ENCODE measurements at places on chromosomes 16 and 17. TPM values are rescaled to one million over a fixed set of nuclear protein-coding genes. Genes with fewer than 3 reads are reported as not detected.
A peak's percentile ranks its signal among the peaks of the same experiment; 100 is the strongest.

Gene ITGA2B
- total RNA-seq: 1.2 TPM

Gene ACSM2A
- total RNA-seq: not detected

Gene KRTAP1-1
- total RNA-seq: not detected

DNA sequence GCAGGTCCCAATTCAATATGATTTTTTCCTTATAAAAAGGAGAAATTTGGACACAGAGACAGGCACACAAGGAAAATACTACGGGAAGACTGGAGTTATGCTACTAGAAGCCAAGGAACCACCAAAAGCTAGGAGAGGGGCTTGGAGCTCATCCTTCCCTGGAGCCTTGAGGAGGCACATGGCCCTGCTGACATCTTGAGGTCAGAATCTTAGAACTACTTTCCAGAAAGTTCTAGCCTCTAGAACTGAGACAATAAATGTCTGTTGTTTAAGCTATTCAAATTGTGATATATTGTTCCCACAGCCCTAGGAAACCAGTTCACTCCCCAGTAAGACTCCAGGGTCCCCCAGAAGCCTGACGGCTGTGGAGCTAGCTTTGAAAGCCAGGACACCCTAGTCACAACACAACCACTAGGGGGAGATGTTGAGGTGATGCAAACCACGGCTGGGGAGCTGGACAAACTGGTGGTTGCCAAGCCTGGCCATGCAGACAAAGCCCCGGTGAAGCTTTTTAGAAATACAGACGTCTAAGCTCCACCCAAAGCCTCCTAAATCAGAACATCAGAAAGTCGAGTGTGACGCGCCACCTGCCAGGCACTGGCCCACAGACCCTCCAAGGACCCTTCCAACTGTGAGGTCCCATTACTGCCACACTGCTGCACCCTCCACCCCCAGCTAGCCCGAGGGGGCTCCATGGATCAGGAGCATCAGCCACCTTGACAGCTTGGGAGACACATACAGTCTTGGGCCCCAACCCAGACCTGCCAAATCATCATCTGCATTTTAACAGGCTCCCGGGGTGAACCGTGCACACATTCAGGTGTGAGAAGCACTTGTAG is 106.4 kb downstream of the SLC39A11 start:
- peaks cover 3% of the 10 kb centered on the region for H3K4me1 ChIP-seq
- H3K36me3 ChIP-seq: peaks cover 2% of the 10 kb centered on the region
- peak; percentile 40 for DNase-seq
- peaks cover 77% of the 10 kb centered on the region for H3K27me3 ChIP-seq

DNA sequence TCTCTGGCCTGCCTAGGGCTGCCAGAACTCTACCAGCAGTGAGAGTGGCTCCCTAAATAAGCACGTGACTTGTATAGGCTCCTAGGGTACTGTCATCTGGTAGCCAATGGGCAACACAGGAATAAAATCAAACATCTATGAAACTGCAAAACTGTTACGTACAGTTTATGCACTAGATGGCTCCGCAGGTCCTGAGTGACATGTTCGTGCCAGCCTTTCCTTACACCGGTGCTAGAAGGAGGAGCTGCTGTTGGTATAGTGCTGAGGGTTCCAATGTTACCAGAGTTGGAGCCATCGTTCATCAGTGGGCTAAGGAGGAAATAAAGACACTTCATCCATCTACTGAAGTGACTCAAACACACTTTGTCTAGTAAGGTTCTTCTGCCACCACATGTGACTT is 63.2 kb upstream of the TRAP1 start:
- DNase-seq: no peak
- H3K27me3 ChIP-seq: no peaks in the 10 kb centered on the region
- no peak overlapping the region for H3K4me3 ChIP-seq
- peaks cover 4% of the 10 kb centered on the region for H3K4me1 ChIP-seq
- H3K27ac ChIP-seq: peak overlapping the region; percentile 60
- peaks cover 17% of the 10 kb centered on the region for H3K36me3 ChIP-seq

Data from progenitor cell of endocrine pancreas (in vitro differentiated cells).